CD4-positive, alpha-beta T cell treated with Interleukin-6 for 4 hours (primary cell): ENCODE measurements at places on chromosomes 11 and 22.
A peak's percentile ranks its signal among the peaks of the same experiment; 100 is the strongest.

GRCh38 chr11:121538054-121538453 is 85.3 kb upstream of the SORL1-AS1 start:
- DNase-seq, result no peak

GRCh38 chr11:6249770-6250555 is 9.7 kb upstream of the CCKBR start:
- no peak for DNase-seq

- no peak for DNase-seq
Measured at GRCh38 chr11:85572056-85572455, 55.1 kb downstream of the DLG2 start.

DNA sequence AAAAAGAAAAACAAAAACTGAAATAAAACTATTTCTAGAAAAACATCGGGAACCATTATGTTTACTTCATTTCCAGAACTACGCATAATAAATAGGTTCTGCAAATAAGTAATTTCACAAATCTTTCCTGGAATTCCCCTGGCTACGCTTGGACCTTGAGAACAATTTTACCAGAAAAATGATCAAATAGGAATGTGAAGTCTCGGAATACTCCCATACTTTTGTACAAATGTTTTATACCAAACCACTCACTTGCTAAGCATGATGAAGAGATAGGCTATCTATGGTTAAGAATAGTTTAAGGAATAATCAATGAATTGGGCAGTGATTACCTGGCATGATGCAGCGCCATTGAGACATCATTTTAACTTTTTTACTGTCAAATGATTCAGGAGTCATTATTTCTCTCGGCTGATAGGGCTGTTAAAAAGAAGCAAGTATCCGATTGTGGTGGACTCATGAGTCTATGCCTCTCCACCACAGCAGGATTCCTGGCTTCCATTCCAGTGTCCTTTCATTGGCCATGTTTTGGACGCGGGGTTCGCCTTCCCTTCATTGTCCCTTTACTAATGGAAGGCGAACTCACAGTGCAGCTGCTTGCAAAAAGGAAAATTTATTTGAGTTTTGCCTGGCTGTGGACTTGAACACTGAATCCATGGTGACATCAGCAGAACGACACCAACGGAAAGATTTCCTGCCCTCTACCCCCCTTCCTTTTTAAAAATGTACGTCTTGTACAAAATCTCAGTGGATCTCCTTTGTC is 39.9 kb upstream of the BLID start:
- no peak for DNase-seq

DNA sequence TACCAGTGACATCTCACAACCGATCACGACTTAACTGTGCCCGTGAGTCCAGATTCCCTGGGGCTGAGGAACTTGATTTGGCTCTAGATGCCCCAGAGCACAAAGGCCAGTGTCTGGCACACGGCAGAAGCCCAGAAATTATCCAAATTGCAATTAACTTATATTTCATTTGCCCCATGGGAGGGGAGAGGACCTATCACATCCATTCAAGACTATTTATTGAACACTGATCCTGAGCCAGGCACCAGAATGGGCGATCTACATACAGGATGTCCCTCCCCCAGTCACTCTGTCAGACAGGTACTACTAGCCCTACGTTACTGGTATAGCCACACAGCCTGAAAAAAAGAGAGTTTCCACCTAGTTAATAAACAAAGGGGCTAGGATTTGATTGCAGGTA is 5.1 kb downstream of the DNAL4 start:
- DNase-seq, result no peak

GRCh38 chr22:23478175-23478574 is 101.9 kb downstream of the IGLL1 start:
- DNase-seq, result no peak

GRCh38 chr22:46056546-46057245 is 79.7 kb upstream of the WNT7B start:
- no peak for DNase-seq

- DNase-seq, result no peak
Measured at GRCh38 chr11:28176351-28176750, 68.2 kb downstream of the METTL15 start.

DNA sequence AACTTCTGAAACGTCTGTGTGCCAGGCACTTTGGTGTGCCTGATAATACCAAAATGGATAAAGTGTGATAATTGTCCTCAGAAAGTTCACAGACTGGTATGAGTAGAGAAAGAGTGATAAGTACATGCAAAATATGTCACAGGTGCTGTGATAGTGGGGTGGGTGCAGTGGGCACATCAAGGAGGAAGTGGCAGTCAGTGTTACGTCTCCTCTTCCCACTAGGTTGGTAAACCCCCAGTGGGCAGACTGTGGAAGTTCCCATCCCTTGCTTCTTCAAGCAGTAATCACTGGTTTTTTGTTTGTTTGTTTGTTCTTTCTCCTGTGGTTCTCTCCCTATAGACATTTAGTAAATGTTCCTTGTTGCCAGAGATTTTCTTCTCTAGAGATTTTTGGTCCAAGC is 5.4 kb downstream of the RNF121 start:
- DNase-seq, result no peak

DNA sequence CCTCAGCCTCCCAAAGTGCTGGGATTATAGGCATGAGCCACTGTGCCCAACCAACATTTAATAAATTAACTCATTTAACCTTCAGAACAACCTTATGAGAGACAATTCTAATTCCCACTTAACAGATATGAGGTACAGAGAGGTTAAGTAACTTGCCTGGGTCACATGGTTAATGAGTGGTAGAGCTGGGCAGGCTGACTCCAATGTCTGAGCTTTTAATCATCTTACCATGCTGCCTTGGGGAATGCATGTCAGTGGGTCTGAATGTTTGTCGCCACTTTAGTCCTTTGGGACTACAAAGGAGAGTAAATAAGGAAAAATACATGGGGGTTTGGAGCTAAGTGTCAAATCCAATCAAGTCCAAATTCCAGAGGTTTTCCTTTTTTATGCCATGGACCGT is 11.2 kb upstream of the PIK3C2A start:
- DNase-seq, result no peak

DNA sequence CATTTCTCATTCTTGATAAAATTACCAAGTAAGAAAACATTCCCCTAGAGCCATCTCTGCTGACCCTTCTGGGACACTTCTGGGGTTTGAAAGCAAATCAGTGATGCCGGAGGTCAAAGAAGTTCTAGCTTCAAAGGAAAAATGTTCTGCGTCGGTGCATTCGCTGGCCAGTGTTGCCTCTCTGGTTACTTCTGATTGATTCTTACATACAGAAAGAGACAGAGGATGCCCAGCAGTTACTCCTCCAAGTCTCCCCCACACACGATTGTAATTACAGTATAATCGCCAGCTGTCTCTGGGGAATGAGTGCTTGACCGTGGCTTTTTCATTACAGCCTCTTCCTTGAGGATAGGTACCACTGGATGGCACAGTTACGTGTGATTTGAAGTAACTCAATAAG is 150.9 kb downstream of the SNX19 start:
- no peak for DNase-seq

- DNase-seq, result no peak
Measured at GRCh38 chr11:2740275-2740940, 40.6 kb upstream of the KCNQ1OT1 start.

GRCh38 chr11:6200975-6201374 is 2.0 kb downstream of the OR52W1 start:
- no peak for DNase-seq

DNA sequence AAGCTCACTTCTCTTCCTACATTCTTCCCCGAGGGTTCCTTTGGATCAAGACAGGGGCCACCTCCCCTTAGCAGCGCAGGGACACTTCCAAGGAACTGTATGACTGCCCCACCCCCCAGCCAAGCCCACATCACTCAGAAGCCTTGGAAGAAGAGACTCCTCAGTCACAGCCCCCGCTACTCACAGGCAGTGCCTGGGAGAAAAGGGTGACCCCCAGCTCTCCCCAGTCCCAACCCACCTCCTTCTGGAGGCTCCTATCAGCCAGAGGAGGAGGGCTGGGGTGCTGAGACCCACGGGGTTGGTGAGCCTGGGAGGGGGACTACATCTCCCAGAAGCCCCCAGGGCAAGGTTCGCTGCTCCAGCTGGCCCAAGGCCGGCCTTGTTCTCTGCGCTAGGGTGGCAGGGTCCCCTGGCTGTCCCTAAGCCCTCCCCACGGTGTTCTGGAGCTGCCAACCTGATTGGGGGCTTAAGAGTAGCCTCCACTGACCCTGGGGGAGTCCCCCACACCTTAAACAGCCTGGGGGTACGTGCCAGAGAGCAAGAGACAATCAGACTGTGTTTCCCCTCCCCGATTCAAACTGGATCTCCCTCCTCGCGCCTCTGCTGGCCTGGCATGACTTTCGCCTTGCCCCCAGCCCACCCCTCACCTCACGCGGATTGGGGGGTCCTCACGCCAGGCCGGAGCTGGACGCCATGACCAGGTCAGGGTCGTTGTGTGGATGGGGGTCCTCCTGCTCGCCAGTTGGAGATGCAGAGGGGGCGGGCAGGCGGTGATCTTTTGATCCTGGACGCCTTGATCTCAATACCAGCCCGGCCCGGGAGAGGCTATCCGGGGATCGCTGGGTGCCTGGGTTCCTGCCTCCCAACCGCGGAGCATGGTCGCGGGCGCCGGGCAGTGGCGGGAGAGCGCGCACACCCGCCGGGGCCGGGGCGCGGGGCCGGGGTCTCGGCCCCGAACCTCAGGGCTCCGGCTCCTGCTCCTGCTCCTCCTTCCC is 838 bp downstream of the BCL9L start:
- peak; percentile 52 for DNase-seq

DNA sequence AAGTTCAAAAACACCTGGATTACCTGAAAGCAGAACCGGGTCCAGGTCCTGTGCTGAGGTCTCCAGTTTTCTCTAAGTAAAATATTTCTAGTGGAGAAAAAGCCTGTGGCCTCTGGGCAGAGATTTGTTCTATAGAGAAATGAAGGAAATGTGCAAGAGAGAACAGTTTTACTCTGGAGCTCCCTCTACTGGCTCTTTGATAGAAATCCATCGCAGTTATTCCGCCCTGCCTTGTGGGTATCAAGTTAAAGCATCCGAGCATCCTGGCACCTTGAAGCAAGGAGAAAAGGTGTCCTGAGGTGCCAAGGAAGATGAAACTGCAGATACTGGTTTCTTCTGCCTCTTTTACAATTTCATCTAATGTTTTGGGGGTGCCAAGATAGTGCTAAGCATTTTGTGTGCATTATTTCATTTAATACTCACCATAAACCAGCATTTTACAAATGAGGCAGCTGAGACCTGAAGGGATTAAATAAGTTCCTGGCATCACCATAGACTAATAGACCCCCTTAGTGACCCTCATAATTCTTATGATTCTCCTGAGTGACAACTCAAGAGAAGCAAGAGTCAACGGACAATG is 113.1 kb upstream of the HSD17B12 start:
- DNase-seq, result no peak

DNA sequence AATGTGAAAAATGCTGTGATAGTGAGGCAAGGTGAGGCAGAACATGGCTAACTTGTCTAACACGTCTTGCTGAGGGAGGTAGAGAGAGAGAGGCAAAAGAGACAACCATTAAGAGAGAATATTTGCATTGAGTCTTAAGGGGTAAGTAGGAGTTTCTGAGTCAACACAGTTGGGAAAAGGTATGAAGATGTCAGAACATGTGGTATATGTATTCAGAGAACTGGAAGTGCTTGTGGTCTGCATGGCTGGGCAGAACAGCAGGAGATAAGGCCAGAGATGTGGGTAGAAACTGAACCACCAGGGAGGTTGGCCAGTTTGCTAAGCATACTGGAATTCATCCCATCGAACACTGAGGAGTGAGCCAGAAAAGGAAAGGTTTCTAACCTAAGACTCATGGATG is 25.0 kb upstream of the SLC5A1 start:
- no peak for DNase-seq

GRCh38 chr22:20234760-20235388 is 33.2 kb downstream of the RTN4R start:
- no peak for DNase-seq

DNA sequence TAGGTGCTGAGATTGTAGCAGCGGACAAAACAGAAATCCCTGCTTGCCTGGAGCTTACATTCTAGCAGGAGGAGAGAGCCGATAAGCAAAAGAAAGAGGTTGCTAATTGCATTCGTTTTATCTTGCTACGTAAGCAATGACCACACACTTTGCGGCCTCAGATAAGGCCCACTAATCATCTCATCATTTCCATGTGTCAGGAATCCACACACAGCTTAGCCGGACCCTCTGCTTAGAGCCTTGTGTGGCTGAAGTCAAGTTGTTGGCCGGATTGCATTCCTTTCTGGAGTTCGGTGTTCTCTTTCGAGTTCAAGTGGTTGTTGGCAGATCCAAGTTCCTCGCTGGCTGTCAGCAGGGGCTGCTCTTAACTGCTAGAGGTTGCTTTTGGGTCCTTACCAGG is 101.6 kb downstream of the CHST1 start:
- DNase-seq, result no peak

GRCh38 chr22:20407829-20408228 is 13.9 kb downstream of the ZNF74 start:
- DNase-seq, result no peak

- DNase-seq, result peak; percentile 98
Measured at GRCh38 chr22:46296257-46297150, at the start of gene GTSE1. TSS of gene GTSE1 (plus strand) at chr22:46296870. CDS start at chr22:46297401, 531 bp downstream.

DNA sequence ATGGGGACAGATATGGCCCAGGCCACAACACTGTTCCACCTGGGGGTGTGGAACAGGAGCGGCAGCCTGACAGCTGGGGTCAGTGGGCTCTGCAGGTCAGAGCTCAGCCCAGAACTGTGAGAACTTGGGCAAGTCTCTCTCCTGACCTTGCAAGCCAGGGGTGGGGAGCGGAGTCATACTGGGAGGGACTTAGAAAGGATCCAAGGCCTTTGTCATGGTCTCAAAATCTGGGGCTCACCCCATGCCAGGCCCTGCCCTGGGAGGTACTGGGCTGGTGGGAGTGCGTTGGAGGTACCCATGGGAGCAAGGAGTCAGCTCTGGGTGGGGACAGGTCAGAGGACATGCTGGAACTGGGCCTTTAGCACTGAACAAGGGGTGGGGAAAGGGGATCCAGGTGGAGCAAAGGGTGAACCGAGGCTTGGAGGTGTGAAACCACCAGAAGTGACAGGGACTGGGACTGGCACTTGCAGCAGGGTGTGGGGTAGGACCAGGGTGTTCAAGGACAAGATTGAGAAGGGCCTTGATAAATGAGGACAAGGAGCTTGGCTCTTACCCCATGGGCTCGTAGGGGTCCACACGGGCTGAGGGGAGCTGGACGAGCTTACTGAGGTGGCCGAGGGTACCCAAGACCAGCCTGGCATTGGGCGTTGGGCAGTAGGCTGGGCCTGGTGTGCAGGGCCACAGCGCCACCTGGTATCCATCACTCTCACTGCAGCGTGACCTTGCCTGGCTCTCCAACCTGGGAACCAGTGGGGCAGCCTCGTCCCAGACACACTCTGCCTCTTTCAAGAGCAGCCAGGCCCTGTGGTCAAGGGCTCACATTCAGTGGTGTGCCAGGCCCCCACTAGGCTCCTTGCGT is 7.4 kb upstream of the PMM1 start:
- DNase-seq, result peak; percentile 54

DNA sequence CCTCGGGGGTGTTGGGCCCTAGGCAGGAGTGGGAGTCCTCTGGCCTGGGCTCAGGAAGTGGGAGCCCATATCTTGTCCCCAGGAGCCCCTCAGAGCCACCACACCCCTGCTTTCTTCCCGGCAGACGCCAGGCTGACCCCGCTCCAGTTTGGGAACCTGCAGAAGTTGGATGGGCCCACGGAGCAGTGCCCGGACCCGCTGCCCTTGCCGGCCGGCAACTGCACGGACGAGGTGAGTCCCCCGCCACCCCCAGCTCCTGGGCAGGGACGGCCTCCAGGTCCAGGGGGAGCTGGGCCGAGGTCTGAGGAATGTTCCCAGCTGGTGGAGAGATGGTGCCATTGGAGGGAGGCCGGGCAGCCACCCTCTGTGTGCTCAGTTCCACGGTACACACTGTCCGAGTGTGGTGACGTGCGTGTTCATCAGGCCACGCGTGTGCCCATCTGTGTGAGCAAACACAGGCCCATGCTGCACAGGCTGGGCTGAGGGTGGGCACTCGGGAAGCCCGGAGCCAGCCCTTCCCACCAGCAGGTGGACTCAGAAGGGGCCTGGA is 4.8 kb downstream of the MUC5B start:
- no peak for DNase-seq
